ENCODE measurements at places on chromosomes 1 and 21.

DNA sequence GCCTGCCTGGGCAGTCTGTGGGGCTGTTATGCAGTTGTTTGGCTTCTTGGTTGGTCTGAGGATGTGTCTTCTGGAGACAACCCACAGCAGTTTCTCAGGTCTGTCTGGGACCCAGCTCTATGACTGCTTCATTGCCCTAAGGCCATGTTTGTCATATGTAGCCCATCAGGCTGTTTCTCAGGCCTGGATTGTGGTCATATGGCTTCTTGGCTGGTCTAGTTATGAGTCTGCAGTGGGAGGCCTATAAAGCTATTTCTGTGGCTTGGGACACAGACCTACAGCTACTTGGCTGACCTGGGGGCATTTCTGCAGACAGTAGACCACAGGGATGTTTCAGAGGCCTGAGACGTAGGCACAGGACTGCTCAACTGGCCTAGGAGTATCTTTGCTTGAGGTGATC is 41.5 kb downstream of the CHIA start:
- no peaks in the 10 kb centered on the region for H3K27me3 ChIP-seq
- no peak overlapping the region for H3K4me3 ChIP-seq
- H3K4me1 ChIP-seq, result no peaks in the 10 kb centered on the region
- H3K36me3 ChIP-seq, result no peaks in the 10 kb centered on the region
- DNase-seq, result no peak

GRCh38 chr1:149845416-149845815 is 54.0 kb upstream of the BOLA1 start:
- H3K4me1 ChIP-seq, result peaks cover 9% of the 10 kb centered on the region
- H3K27ac ChIP-seq, result peak overlapping the region; percentile 45
- no peak overlapping the region for H3K4me3 ChIP-seq
- H3K27me3 ChIP-seq, result no peaks in the 10 kb centered on the region
- no peak for DNase-seq

- no peaks in the 10 kb centered on the region for H3K27me3 ChIP-seq
- DNase-seq, result no peak
- H3K4me3 ChIP-seq, result no peak overlapping the region
- H3K36me3 ChIP-seq, result no peaks in the 10 kb centered on the region
- H3K4me1 ChIP-seq, result no peaks in the 10 kb centered on the region
These were observed 29.7 kb upstream of the RNF2 start for GRCh38 chr1:185015631-185016030.

- no peak overlapping the region for H3K27ac ChIP-seq
- H3K36me3 ChIP-seq, result peaks cover 79% of the 10 kb centered on the region
- no peaks in the 10 kb centered on the region for H3K4me1 ChIP-seq
- DNase-seq, result peak; percentile 73
- H3K4me3 ChIP-seq, result no peak overlapping the region
These were observed 17.4 kb upstream of the NBPF1 start for GRCh38 chr1:16630661-16631247.

GRCh38 chr1:77021732-77022131 is 154.5 kb downstream of the ST6GALNAC5 start:
- H3K4me3 ChIP-seq, result no peak overlapping the region
- H3K36me3 ChIP-seq, result no peaks in the 10 kb centered on the region
- no peak for DNase-seq
- no peak overlapping the region for H3K27ac ChIP-seq
- H3K4me1 ChIP-seq, result no peaks in the 10 kb centered on the region

DNA sequence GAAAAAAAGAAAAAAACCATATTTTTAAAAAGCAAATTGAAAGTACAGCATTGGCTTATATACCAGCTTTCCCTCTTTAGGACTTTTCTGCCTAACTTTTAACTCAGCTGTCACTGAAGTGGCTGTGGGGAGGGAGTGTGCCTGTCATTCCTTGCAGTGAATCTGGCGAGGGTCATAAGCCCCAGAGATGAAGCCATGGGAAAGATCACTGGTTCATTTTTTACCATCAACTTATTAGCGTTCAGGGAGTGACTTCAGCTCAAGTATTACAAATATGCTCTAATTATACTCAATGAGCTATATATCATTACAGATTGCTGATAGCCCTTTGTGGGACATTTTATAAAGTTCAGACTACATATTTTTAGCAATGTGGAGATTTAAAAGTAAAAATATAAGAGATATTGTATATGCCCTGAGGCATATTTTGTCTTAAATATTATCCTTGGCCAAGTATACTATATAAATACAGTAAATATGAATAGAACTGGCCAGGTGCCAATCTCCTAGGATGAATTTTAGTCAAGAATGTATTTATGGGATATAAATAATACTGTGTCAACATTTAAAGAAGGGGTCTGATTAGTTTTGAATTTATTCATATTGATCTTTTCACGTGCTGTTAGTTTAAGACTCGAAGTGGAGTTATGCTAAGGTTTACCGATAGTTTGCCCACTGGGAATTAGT is 4.4 kb downstream of the TGFB2 start:
- H3K4me3 ChIP-seq, result peak overlapping the region; percentile 88
- peaks cover 6% of the 10 kb centered on the region for H3K4me1 ChIP-seq
- no peak for DNase-seq
- H3K36me3 ChIP-seq, result no peaks in the 10 kb centered on the region
- no peaks in the 10 kb centered on the region for H3K27me3 ChIP-seq

DNA sequence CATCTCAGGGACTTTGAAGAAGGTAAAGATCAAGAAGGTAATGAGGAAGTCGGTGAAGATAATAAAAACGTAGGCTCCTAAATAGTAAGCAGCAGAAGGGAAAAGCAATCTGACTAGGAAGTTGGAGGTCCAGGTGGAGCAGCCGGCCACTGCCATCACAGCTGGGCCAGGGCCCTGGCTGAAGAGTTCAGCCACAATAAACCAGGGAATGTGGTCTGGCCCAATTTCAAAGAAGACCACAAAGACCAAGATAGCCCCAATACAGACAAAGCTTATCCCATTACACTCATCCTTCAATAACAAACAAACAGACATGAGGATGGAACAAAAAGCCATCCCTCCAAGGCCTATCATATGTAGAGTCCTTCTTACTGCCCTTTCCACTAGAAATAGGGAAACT is 18.4 kb upstream of the JAK1 start:
- no peaks in the 10 kb centered on the region for H3K4me1 ChIP-seq
- H3K36me3 ChIP-seq, result no peaks in the 10 kb centered on the region
- H3K27me3 ChIP-seq, result no peaks in the 10 kb centered on the region

DNA sequence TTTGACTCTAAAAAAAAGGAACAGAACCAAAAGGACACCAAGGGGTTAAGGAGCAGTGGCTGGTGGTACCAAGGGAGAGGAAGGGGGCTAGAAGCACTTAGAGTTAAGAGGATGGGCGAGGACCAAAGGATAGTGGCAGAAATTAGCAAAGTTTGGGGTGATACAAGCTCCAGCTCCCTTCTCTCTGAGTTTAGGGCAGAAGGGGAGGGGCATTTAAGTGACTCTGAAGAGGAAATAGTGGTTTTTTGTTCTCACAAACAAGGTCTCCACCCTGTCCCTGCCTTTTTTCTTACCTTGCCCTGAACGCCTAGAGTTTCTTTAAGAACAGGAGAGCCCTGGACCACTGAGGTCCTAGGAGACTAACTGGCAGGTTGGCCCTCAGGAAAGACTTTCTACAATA is 3.3 kb downstream of the CDC42SE1 start:
- peak overlapping the region; percentile 15 for H3K4me3 ChIP-seq
- H3K27ac ChIP-seq, result peak overlapping the region; percentile 71
- H3K36me3 ChIP-seq, result peaks cover 45% of the 10 kb centered on the region

- H3K4me1 ChIP-seq, result no peaks in the 10 kb centered on the region
- no peak overlapping the region for H3K27ac ChIP-seq
- no peaks in the 10 kb centered on the region for H3K36me3 ChIP-seq
- no peak overlapping the region for H3K4me3 ChIP-seq
These were observed 132.1 kb downstream of the IGSF21 start for GRCh38 chr1:18239671-18240070.

DNA sequence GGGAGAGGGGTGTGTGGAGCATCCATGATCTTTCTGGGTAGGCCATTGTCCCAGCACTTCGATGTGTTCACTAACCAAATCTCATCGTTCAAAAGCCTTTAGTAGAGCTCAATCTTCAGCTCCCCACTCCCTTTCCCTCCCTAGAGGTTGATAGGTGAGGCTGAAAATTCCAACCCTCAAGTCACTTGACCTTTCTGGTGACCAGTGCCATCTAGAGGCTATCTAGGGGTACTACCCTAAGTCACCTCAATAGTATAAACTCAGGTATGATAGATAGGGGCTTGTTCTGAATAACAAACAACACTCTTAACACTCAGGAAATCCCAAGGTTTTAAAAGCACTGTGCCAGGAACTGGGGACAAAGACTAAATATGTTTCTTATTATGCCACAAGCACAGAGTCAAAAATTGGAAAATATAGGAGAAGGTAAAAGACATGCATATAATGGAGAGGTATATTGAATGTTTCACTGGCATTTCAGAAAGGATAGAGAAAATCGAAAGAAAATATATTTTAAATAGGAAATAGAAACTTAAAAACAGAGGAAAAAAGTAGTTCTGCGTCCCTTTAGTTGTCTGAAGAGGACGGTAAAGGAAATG is 42.9 kb upstream of the CD53 start:
- DNase-seq, result no peak
- H3K4me1 ChIP-seq, result no peaks in the 10 kb centered on the region
- no peak overlapping the region for H3K4me3 ChIP-seq
- no peaks in the 10 kb centered on the region for H3K36me3 ChIP-seq
- H3K27me3 ChIP-seq, result no peaks in the 10 kb centered on the region
- no peak overlapping the region for H3K27ac ChIP-seq

GRCh38 chr1:29673669-29674626 is 437.6 kb downstream of the PTPRU start:
- H3K27ac ChIP-seq, result no peak overlapping the region
- H3K4me3 ChIP-seq, result no peak overlapping the region
- no peaks in the 10 kb centered on the region for H3K36me3 ChIP-seq
- H3K4me1 ChIP-seq, result no peaks in the 10 kb centered on the region

- H3K4me1 ChIP-seq, result peaks cover 23% of the 10 kb centered on the region
- no peak for DNase-seq
- peaks cover 48% of the 10 kb centered on the region for H3K36me3 ChIP-seq
- no peak overlapping the region for H3K4me3 ChIP-seq
- no peaks in the 10 kb centered on the region for H3K27me3 ChIP-seq
These were observed 145.2 kb downstream of the SYT2 start for GRCh38 chr1:202564958-202565495.

- no peaks in the 10 kb centered on the region for H3K4me1 ChIP-seq
- H3K36me3 ChIP-seq, result no peaks in the 10 kb centered on the region
- no peak for DNase-seq
- H3K4me3 ChIP-seq, result no peak overlapping the region
- H3K27me3 ChIP-seq, result no peaks in the 10 kb centered on the region
- H3K27ac ChIP-seq, result no peak overlapping the region
These were observed 98.8 kb downstream of the LBR start for GRCh38 chr1:225329041-225329440.

- no peaks in the 10 kb centered on the region for H3K36me3 ChIP-seq
- no peak for DNase-seq
- no peaks in the 10 kb centered on the region for H3K27me3 ChIP-seq
- H3K27ac ChIP-seq, result peak overlapping the region; percentile 96
- H3K4me3 ChIP-seq, result peak overlapping the region; percentile 90
- no peaks in the 10 kb centered on the region for H3K4me1 ChIP-seq
These were observed 755 bp downstream of the SCMH1 start for GRCh38 chr1:41241354-41241748.

GRCh38 chr1:27547220-27548116 is 56.5 kb downstream of the AHDC1 start:
- H3K27me3 ChIP-seq, result no peaks in the 10 kb centered on the region
- no peak overlapping the region for H3K4me3 ChIP-seq
- H3K27ac ChIP-seq, result peak overlapping the region; percentile 79
- DNase-seq, result no peak

DNA sequence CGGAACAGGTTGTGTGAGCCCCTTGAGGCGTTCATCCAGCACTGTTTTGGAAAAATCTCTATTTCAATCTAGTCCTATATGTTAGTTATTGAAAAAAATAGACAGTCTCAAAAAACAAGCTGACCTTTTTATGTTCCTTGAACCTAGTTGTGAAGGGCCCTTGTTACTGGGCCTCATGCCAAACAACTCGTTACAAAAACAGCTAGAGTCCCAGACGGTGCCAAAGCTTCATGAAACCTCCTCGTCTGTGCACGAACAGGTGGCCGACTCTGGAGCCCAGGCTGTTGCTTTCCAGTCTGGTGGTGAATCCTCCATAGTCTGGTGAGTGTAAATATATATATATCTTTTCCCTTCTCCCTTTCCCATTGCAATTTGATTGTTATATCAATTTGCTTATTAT is at the start of gene CHIA:
Gene CHIA (plus strand): TSS at position 222 of the 400 bp plus-strand sequence. CDS start 19,617 bp downstream, outside the sequence.
- no peak within 1 kb of the TSS for H3K27ac ChIP-seq
- no peak for DNase-seq
- no peaks in the 10 kb centered on the region for H3K27me3 ChIP-seq
- no peak within 1 kb of the TSS for H3K4me3 ChIP-seq
- H3K4me1 ChIP-seq, result no peaks in the 10 kb centered on the region

DNA sequence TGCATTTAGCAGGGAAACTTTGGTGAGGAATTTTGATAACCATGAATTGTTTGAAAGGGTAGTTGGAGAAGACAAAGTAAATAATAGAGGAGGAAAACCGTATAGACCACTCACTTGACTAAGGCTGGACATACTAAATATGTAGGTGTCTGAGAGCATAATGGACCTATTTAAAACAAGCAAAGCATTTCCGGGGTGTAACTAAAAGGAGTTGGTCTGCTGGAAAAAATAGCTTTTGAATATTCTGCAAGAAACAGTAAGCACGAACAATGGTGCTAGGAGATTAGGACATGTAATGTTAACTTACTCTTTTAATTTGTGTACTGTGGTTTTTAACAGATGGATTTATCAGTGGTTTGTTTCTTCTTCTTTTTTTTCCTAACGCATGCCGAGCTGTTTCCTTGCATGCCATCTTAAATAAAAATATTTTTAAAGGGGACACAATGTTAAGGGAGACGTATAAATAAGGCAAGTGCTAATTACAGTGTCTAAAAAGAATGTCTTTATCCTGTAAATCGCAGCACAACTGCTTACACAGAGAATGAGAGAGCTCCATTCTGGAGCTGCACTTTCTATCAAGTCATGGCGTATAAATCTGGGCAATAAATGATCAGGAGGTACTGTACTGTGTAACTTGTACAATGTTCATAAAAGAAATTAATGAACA is 492.1 kb downstream of the LMO4 start:
- H3K4me3 ChIP-seq, result no peak overlapping the region
- H3K4me1 ChIP-seq, result no peaks in the 10 kb centered on the region
- no peak for DNase-seq
- H3K27me3 ChIP-seq, result no peaks in the 10 kb centered on the region
- H3K27ac ChIP-seq, result no peak overlapping the region

DNA sequence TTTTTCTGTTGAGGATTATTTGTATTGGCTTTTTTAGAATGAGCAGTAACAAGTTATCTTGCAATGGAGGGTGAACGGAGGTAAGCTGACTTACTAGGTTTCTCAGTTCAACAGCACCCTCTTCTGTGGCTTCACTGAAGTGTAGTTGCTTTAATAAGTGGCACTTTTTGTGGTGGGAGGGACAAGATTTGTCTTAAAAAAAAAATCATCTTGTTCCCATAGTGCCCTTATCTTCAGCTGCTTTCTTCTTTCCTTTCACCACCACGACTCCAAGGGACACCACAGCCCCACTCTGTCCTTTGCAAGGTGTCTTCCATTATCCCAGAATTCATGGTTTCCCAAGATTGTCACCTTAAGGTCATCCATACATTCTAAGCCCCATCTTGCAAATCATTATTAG is 92.9 kb downstream of the PIGK start:
- no peaks in the 10 kb centered on the region for H3K36me3 ChIP-seq
- no peak overlapping the region for H3K4me3 ChIP-seq
- H3K27me3 ChIP-seq, result no peaks in the 10 kb centered on the region
